PC-3 (cell line): ENCODE measurements at places on chromosomes 7 and 10. TPM values are rescaled to one million over a fixed set of nuclear protein-coding genes. Genes with fewer than 3 reads are reported as not detected.
A peak's percentile ranks its signal among the peaks of the same experiment; 100 is the strongest.

GRCh38 chr10:32166365-32166764, 110.1 kb upstream of the KIF5B start:
- H3K27ac ChIP-seq = no peak overlapping the region
- H3K4me1 ChIP-seq = peaks cover 7% of the 10 kb centered on the region
- H3K36me3 ChIP-seq = no peaks in the 10 kb centered on the region
- no peak overlapping the region for H3K4me3 ChIP-seq
- DNase-seq = no peak
- no peaks in the 10 kb centered on the region for H3K27me3 ChIP-seq

DNA sequence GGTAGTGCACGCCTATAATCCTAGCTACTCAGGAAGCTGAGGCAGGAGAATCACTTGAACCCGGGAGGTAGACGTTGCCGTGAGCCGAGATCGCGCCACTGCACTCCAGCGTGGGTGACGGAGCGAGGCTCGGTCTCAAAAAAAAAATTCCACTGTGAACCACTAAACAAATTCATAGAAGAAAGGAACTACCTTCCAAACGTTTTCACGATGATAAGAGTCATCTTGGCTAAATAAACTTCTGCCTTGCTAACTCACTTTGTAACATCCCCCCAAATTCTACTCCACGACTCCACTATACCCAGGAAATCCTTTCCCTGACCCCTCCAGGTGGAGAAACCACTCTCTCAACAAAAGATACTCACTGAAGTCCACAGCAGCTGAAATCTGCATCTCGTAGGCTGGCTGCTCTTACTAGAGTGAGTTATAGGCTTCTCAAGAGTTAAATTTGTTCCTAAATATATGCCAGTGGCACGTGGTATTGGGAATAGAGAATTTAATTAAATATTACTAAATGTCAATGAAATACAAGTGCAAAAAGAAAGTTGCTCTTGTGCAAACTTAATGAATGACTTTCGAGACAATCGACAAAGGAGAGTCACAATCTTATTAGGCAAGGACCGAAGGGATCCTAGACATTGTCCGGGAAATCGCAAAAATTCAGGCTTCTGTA, 1.6 kb upstream of the GTF2I start:
- peak overlapping the region; percentile 95 for H3K4me3 ChIP-seq
- no peak for DNase-seq
- H3K27ac ChIP-seq = peak overlapping the region; percentile 5; the same call in 1 of the 2 replicates
- H3K27me3 ChIP-seq = no peaks in the 10 kb centered on the region
- no peaks in the 10 kb centered on the region for H3K36me3 ChIP-seq
- peaks cover 33% of the 10 kb centered on the region for H3K4me1 ChIP-seq

The SLC16A12 gene
- total RNA-seq = not detected in 2 replicates

The PTPRN2 gene
- 3.2 and 3.6 TPM in 2 replicates for total RNA-seq

- no peak overlapping the region for H3K27ac ChIP-seq
- H3K4me1 ChIP-seq = peaks cover 7% of the 10 kb centered on the region
- no peaks in the 10 kb centered on the region for H3K36me3 ChIP-seq
- no peak for DNase-seq
- H3K27me3 ChIP-seq = no peaks in the 10 kb centered on the region
- no peak overlapping the region for H3K4me3 ChIP-seq
Measured at GRCh38 chr10:124022066-124022465, 71.3 kb downstream of the CHST15 start.

DNA sequence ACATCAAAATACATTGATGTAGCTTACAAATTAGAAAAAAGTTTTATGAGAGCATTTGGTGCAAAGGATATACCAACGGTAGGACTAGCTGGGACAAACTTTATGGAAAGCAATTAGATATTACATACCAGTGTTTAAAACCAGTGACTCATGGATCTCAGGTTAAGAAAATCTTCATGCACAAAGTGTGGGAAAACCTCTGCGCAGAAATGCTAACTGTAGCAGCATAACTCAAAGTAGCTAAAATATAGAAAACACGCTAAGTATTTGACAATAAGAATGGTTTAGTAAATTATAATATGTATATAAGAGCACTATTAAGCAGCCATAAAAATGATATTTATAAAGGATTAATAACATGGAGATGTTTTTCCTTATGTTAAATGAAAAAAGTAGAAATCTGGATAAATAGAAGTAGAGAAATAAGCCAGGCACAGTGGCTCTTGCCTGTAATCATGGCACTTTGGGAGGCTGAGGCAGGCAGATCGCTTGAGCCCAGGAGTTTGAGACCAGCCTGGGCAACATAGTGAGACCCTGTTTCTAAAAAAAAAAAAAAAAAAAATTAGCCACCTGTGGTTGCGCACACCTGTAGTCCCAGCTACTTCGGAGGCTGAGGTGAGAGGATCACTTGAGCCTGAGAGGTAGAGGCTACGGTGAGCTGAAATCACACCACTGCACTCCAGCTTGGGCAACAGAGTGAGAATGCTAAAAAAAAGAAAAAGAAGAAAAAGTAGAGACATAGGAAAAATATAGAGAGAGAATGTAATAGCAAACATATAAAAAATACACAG, 37.2 kb downstream of the TBXAS1 start:
- no peak overlapping the region for H3K27ac ChIP-seq
- no peaks in the 10 kb centered on the region for H3K4me1 ChIP-seq
- DNase-seq = no peak
- no peaks in the 10 kb centered on the region for H3K36me3 ChIP-seq

- H3K27ac ChIP-seq = no peak overlapping the region
- H3K36me3 ChIP-seq = no peaks in the 10 kb centered on the region
- H3K4me1 ChIP-seq = no peaks in the 10 kb centered on the region
Measured at GRCh38 chr7:133551466-133551865, 298.6 kb downstream of the EXOC4 start.

- H3K27ac ChIP-seq = no peak overlapping the region
- H3K27me3 ChIP-seq = 0 out of 2 replicates have a peak, but pooled peaks cover 4% of the 10 kb centered on the region
- no peak overlapping the region for H3K4me3 ChIP-seq
- no peaks in the 10 kb centered on the region for H3K4me1 ChIP-seq
- no peaks in the 10 kb centered on the region for H3K36me3 ChIP-seq
- DNase-seq = no peak
Measured at GRCh38 chr10:130003166-130003565, 39.1 kb upstream of the EBF3 start.

DNA sequence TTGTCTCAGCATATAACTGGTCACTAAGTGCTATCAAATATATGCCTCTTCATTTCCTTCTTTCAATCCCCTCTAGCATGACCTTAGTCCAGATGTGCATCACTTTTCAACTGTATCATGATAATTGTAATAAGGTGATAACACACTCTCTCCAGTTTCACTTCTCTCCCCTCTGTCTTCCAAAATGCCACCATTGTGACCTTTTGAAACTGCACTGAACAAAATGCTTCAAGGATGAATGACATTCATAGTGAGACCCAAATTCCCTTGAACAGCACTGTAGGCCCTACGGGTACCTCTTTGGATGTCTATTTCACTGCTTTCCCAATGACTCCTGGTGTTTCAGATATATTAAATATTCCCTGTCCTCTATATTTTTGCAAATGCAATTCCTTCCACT, 224.8 kb downstream of the DNAJB9 start:
- DNase-seq = no peak
- H3K36me3 ChIP-seq = no peaks in the 10 kb centered on the region
- H3K27me3 ChIP-seq = no peaks in the 10 kb centered on the region
- H3K4me1 ChIP-seq = no peaks in the 10 kb centered on the region
- H3K27ac ChIP-seq = no peak overlapping the region

GRCh38 chr7:15309872-15310271, 251.9 kb downstream of the AGMO start:
- no peak overlapping the region for H3K27ac ChIP-seq
- H3K4me3 ChIP-seq = no peak overlapping the region
- no peaks in the 10 kb centered on the region for H3K27me3 ChIP-seq
- peak; percentile 25 for DNase-seq
- H3K36me3 ChIP-seq = no peaks in the 10 kb centered on the region

DNA sequence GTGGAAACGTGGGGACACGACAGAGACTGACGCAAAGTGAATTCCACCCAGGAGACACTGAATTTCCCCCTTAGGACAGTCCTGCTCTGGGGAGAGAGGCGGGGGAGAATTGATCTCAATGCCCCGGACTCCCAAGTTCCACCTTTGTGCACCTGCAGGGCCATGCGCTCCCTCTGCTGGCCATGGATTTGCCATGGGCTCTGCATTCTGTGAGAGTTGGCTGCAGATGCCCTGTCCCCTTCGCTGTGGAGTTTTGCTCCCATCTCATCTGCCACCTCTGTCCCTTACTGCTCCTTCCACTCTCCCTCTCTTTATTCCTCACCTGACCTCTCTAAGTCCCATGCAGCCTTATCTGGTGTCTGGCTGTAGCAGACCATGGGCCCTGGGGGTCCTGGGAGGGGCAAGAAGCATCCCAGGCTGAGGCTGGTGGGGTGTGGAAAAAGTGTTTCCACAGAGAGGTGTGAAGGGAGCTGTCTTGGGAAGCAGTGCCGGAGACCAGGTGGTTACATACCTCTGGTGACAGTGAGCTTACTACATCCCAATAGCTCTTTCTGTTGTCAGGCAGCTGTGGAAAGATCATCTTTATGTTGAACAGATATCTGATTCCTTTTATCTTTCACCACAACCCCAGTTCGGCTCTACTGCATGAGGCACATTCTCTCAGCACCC, 14.3 kb downstream of the GHRHR start:
- H3K27me3 ChIP-seq = peaks cover 27% of the 10 kb centered on the region
- no peak overlapping the region for H3K4me3 ChIP-seq
- H3K36me3 ChIP-seq = no peaks in the 10 kb centered on the region
- H3K27ac ChIP-seq = no peak overlapping the region
- DNase-seq = peak; percentile 74
- H3K4me1 ChIP-seq = peaks cover 8% of the 10 kb centered on the region; the same call in 1 of the 2 replicates

GRCh38 chr10:116602648-116603400, 12.1 kb downstream of the PNLIPRP1 start:
- no peak overlapping the region for H3K27ac ChIP-seq
- H3K4me3 ChIP-seq = no peak overlapping the region
- DNase-seq = no peak
- H3K4me1 ChIP-seq = no peaks in the 10 kb centered on the region
- peaks cover 39% of the 10 kb centered on the region for H3K27me3 ChIP-seq

GRCh38 chr10:75477680-75478079, 46.3 kb downstream of the LRMDA start:
- peaks cover 40% of the 10 kb centered on the region for H3K27me3 ChIP-seq
- H3K36me3 ChIP-seq = no peaks in the 10 kb centered on the region
- no peak for DNase-seq
- no peak overlapping the region for H3K4me3 ChIP-seq

GRCh38 chr7:42372479-42372878, 135.5 kb upstream of the GLI3 start:
- no peaks in the 10 kb centered on the region for H3K27me3 ChIP-seq
- no peaks in the 10 kb centered on the region for H3K36me3 ChIP-seq
- H3K27ac ChIP-seq = no peak overlapping the region
- peak; percentile 27 for DNase-seq
- H3K4me1 ChIP-seq = peaks cover 6% of the 10 kb centered on the region

DNA sequence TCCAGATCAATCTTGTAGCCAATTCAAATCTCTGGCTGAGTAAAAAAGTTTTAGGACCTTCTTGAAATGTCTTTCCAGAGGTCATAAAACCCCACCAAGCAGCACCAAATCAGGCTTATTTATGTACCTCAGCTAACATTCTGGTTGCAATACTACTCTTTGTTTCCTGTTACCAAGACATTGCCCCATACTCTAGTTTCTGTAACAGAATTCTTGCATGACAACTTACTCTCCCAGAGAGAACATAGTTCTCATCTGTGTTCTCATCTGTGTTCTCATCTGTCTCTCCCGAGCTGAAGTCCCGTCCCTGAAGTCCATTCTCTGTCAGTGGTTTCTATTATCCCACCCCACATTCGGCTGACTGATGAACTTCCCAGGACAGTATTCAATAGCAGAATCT, 1285.1 kb downstream of the XPNPEP1 start:
- no peak for DNase-seq
- H3K27me3 ChIP-seq = no peaks in the 10 kb centered on the region
- no peak overlapping the region for H3K27ac ChIP-seq
- no peaks in the 10 kb centered on the region for H3K4me1 ChIP-seq

DNA sequence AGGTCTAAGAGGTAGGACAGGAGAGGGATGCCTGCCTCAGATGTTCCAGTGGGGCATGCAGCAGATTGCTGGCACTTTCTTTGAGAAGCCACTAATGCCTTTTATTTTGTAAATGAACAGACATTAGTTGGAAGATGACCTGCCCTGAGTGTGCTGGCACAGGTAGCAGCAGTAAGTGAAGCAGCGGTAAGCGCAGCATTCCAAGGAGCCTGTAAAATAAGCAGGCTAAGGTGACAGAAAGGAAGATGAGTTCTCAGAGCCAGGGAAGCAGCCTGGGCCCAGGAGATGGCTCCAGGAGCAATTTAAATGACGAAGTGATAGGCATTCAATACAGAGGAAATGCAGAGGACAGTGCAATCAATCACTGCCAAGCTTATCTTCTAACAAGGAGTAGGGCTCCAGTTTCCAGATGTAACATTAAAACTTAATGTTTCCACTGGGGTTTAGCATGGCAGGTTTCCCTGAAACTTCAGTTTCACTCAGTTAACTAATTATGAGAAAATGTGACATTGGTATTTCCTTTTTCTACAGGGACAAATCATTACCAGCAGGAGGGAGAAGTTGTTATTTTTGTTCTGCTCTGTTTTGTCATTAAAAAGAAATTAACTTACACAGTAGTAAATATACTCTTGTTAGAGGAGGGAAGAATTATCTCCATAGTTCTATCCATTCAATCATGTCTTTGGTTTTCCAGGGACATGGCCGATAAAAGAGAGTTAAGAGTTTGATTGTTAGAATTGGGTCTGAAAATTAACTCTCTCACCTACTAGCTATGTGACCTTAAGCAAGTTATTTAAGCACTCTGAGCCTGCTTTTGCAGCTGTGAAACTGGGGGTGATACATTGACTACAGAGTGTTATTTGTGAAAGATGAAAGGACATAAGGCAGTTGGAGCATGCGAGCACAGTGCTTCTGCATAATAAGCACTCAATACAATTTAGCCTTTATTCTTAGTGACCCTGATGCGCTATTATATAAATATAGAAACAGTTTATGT, 96.6 kb upstream of the PTN start:
- no peak for DNase-seq
- H3K27ac ChIP-seq = no peak overlapping the region
- peaks cover 40% of the 10 kb centered on the region for H3K27me3 ChIP-seq
- H3K4me1 ChIP-seq = no peaks in the 10 kb centered on the region

The DPYSL4 gene
- 10.2 and 10.9 TPM in 2 replicates for total RNA-seq

DNA sequence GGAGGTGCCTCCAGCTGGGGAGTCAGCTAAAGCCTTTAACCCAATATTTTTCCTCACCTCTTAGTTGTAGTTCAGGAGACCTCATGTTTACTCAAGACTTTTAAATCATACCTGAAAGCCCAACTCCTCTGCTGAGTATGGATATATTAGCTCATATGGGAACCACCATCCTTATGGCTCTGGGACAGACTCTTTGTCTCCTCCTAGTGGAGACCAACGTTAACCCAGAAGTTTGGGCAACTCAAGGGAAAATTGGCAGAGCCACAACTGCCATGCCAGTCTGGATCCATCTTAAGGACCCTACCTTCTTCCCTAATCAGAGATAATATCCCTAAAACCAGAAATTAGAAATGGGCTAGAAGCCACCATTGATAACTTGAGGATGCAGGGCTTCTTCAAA, 80.8 kb downstream of the TMEM106B start:
- no peaks in the 10 kb centered on the region for H3K36me3 ChIP-seq
- DNase-seq = peak; percentile 25
- no peaks in the 10 kb centered on the region for H3K27me3 ChIP-seq
- H3K4me1 ChIP-seq = peaks cover 1% of the 10 kb centered on the region
- no peak overlapping the region for H3K4me3 ChIP-seq

GRCh38 chr7:134527979-134528371, 608 bp downstream of the AKR1B10 start:
- H3K27ac ChIP-seq = peak overlapping the region; percentile 79
- H3K4me1 ChIP-seq = peaks cover 42% of the 10 kb centered on the region
- peak; percentile 56 for DNase-seq
- peak overlapping the region; percentile 43; the same call in 1 of the 2 replicates for H3K4me3 ChIP-seq
- H3K27me3 ChIP-seq = no peaks in the 10 kb centered on the region

GRCh38 chr10:59839576-59839975, 66.8 kb downstream of the CCDC6 start:
- peak; percentile 15 for DNase-seq
- H3K27ac ChIP-seq = no peak overlapping the region
- H3K36me3 ChIP-seq = peaks cover 9% of the 10 kb centered on the region
- no peaks in the 10 kb centered on the region for H3K27me3 ChIP-seq
- no peaks in the 10 kb centered on the region for H3K4me1 ChIP-seq
